Effector CD8-positive, alpha-beta T cell (primary cell): ENCODE measurements at places on chromosomes 6 and 20.

DNA sequence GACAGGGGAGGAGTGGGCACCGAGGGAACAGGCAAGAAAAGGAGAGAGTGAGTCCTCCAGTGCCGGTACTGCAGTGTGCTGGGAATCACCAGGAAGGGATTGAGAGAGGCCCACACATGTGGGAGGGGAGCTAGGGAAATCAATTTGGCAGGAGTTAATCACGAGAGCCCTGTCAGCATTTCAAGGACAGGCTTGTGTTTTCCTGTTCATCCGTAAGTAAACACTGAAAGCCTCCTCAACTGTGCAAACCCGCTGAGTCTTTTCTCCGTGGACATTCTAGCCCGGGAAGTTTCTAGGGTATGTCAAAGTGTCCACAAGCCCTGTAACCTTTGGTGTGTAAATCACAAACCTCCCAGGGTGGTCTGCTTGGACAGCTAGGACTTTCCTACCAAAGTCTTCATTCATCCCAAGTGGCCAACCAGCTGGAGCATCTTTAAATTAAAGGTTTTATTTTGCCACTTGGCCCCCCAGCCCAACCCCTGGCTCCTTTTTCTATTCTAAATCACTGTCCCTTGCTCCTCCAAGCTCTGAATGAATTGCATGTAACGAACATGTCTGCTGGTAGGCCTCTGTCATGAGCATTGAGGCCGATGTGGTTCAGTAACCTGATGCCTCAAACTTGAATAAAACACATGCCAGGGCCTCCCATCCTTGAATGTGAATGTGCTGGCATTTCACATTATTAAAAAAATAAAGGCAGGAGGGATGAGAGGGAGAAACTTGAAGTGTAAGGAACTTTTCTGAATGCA, 149.1 kb downstream of the ZNF217 start:
- DNase-seq: no peak

DNA sequence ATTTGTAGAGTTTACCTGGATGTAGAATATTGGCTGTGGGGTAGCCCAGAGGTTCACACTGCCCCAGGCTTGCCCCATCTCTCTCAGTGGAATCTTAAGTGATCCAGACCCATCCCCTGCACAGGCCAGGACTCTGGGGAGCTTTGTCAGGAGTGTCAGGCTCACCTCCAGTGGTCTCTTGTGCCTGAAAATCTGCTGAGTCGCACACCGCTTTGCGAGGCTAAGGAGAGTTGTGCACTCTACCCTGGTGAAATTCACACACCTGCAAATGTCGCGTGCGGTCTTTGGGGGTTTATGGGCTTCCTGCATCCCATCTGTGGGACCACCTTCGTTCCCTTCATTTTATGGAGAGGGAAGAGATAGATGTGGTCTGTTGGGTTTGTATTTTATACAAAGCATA, 63.6 kb upstream of the KIF25 start:
- no peak for DNase-seq

DNA sequence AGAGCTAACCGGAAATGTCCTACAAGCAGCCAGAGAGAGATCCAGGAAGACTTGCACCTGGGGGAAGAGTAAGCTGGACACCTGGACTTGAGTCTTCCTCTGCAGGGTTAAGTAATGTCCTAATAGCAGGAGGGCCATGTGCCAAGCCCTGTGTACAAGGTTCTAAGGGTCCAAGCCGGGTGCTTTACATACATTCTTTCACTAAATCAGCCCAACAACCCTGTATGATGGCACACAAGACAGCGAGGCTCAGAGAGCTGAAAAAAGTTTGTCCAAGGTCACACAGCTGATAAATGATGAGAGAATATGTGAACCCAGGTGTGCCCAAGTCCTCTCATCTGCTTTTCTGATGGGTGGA, 215.1 kb upstream of the CDYL start:
- DNase-seq: no peak

- no peak for DNase-seq
Measured at GRCh38 chr6:157088841-157089240, 234.5 kb downstream of the TMEM242 start.

- DNase-seq: no peak
Measured at GRCh38 chr6:166465671-166466087, 82.9 kb upstream of the MPC1 start.

GRCh38 chr20:58586565-58587093, 64.5 kb upstream of the STX16 start:
- DNase-seq: no peak

- no peak for DNase-seq
Measured at GRCh38 chr20:17357238-17357637, 130.4 kb downstream of the PCSK2 start.
